ENCODE measurements at places on chromosomes 12 and 14.

GRCh38 chr12:27220055-27220987 lies 23.8 kb upstream of the STK38L start:
- DNase-seq: no peak

DNA sequence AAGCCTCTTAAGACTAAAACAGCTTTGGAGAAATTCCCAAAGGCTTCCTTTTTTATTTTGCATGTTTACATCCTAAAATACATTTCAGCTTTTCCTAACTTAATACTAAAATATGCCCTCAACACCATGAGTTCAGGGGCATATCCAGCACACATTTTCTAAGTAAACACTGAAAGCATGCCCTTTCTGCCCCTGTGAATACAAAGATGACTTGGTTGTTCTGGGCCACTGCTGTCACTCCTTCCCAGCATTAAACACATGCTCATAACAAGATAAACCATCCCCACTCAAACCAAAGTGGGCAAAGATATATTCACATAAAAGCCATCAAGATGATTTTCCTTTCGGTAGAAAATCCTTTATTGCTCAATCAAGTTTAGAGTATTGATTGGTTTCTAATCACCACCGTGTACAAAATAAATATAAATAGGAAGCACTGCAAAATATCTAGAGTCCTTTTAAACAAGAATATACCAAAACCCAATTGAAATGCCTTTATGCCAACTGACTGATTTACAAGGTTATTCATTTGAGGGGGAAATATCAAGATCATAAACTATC lies 1.9 kb downstream of the CCNB1IP1 start:
- no peak for DNase-seq

DNA sequence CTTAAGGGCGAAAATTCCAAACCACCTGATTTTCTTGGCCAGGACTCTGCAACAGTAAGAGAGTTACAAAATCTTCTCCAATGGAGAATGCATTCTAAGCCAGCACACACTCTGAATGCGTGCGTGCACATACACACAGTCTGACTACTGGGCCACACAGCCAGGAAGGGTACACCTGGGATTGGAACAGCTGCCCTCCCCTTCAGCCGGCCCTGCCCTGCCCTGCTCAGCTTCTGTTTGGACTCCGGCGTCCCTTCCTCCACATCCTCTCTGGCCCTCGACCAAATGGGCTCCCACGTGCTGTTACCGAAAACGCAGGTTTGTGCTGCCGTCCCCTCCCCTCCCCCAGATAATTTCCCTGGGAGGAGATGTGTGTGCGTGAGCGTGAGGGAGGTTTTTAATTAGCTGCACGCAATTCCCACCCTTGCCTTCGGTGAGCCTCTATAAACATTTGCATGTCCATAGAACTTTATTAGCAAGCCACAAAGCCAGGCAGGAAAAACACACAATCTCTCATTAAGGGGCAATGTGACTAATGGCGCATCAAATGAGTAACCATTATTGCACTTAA lies 43.0 kb downstream of the CCNK start:
- no peak for DNase-seq

GRCh38 chr12:63064080-63064479 lies 86.9 kb downstream of the AVPR1A start:
- no peak for DNase-seq

DNA sequence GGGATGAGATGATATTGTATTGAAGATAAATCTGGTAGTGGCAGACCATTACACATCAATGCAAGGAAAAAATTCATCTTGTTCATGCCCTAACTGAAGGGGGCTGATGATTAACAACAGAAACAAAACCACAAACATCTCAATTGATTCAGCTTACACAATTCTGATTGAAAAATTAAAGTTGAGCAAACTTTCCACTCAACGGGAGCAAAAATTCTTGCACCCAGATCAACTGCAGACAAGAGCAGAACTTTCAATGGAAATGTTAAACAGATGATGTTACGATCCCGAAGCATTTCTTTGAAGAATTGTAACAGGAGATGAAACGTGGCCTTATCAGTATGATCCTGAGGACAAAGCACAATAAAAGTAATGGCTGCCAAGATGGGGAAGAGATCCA lies 172.4 kb upstream of the SOX5 start:
- DNase-seq: no peak

DNA sequence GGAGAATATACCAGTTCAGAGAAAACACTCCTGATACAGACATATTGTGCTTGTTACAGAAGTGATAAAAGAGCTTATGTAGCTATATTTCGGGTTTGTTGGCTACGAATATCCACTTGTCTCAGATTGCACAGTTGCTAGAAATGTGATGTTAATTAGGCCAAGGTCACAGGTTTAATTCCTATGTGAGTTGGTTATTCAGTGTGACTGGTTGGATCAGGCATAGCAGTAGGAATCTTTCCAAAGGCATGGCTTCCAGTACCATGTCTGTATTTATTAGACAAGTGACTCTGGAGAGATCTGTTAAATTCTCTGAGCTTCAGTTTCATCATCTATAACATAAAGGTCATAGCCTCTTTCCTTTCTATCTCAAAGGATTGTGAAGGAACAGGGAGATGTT lies 152.7 kb upstream of the KITLG start:
- DNase-seq: no peak

GRCh38 chr12:128111951-128112350 lies 155.0 kb upstream of the TMEM132C start:
- DNase-seq: no peak

GRCh38 chr14:64680714-64681065 lies 23.5 kb upstream of the PLEKHG3 start:
- no peak for DNase-seq

DNA sequence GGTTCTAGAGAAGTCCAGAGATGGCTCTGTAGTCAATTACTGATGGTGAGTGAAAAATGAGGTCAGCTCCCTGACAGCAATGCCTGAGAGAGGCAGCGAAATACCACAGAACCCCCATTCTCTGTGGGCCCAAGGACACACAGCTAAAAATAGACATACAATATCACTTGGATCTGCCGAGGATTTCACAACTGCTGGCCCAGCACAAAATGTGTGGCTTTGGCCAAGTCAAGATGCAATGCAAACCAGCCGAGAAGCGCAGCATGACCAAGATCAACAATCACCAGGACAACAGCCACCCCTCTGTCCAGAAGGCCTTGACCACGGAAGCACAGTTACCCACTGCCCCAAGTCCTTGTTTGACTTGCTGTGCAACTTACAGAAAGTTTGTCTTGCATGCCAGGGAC lies 52.2 kb downstream of the CKAP4 start:
- no peak for DNase-seq

DNA sequence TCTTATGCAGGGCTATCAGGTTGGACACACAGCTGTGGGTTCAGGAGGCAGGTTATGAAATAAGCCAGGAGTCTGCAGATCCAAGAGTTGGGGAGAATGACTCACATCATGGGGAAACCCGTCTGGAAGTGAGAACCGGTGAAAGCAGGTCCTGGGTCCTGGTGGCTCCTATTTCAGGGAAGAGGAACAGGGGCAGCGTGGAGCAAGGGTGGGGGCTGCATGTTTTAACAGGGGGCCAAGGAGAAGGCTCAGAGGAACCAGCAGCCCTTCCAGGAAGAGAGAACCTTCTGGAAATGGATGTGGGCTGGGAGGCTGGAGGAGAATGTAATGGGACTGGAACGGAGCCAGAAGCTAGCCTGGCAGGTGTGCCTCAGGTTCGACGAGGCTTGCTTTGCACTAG lies 7.8 kb upstream of the KRT74 start:
- DNase-seq: no peak

DNA sequence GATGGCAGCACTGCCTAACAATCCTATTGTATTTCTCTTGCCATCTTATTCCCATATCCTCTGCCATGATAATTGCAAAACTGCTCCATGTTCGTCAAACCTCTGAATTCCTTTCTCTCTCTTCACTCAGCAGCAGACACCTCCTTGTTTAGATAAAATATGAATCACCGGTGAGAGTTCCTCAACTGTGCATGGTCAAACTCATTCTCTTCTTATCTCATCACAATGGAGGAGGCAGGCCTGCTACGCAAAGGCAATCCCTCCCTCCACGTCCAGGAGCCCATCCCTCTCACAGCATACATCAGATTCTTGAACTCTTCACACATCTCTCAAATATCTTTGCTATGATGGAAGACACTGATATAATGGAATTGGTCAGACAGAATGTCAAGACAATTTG lies 90.1 kb upstream of the DAAM1 start:
- no peak for DNase-seq

DNA sequence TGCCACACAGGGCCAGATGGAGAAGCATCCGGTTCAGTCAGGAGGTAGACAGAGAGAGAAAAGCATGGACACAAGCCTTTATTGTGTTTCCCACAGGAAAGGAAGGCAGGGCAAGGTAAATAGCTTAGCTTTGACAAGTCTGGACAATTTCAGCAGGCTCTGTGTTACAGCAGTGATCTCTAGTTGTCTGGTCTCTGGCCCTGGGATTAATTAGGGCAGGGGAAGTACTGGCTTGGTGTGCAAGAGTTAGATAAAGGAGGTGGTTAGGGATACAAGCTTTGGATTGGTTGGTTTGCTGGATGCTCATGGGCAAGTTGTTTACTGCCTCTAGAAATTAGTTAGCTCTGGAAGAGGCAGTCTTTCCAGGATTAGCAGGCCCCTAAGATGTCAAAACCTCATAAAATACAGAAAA lies 15.1 kb upstream of the NGDN start:
- no peak for DNase-seq

- no peak for DNase-seq
Observed at GRCh38 chr14:21505012-21505553, 6.1 kb downstream of the METTL3 start.

Measured in progenitor cell of endocrine pancreas (in vitro differentiated cells).